ENCODE measurements at places on chromosomes 13 and 19.

DNA sequence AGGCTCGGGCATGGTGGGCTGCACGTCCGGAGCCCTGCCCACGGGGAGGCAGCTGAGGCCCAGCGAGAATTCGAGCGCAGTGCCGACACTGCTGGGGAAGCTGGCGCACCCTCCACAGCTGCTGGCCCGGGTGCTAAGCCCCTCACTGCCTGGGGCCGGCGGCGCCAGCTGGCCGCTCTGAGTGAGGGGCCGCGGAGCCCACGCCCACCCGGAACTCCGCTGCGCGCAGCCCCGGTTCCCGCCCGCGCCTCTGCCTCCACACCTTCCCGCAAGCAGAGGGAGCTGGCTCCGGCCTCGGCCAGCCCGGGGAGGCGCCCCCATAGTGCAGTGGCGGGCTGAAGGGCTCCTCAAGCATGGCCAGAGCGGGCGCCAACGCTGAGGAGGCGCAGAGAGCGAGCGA, 2080.4 kb downstream of the PCDH9 start:
- no peak for DNase-seq

GRCh38 chr19:46634656-46635218, 1.3 kb downstream of the GNG8 start:
- no peak for DNase-seq

- DNase-seq = no peak
Measured at GRCh38 chr13:62088165-62088564, 672.5 kb upstream of the PCDH20 start.

- no peak for DNase-seq
Measured at GRCh38 chr19:54172471-54173358, at the start of gene TMC4. TMC4 (minus strand) TSS chr19:54173160; CDS start chr19:54173117, 43 bp downstream.

DNA sequence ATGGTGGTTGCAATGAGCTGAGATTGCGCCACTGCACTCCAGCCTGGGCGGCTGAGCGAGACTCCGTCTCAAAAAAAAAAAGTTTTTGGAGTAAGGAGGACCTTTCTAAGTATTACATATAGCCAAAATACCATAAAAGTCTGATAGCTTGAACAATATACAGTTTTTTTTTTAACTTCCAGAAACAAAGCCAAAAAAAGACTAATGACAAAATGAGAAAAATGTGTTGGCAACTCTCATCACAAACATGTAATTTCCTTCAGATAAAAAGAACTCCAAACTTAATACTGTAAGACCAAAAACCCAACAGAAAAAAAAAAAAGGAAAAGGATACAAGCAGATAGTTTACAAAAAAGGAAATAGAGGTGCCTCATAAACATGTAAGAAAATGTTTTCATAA, 68.2 kb upstream of the MED4 start:
- no peak for DNase-seq

DNA sequence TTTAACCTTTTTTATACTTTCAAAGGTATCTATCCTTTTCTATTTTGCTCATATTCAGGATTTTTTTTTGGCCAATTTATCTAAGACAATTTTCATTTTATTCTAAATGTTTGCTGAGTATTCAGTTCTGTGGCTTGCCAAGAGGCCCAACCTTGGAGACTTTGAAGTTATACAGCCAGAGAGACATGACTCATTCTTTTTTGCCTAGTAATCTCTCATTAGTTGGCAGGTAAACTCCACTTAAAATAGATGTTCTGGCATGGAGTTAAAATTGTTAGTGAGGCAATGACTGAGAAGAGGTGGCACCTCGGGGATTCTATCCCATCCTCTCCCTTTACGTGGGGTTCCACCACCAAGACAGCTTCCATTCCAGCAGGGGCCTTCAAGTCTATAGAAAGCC, 213.8 kb downstream of the KCTD12 start:
- no peak for DNase-seq

DNA sequence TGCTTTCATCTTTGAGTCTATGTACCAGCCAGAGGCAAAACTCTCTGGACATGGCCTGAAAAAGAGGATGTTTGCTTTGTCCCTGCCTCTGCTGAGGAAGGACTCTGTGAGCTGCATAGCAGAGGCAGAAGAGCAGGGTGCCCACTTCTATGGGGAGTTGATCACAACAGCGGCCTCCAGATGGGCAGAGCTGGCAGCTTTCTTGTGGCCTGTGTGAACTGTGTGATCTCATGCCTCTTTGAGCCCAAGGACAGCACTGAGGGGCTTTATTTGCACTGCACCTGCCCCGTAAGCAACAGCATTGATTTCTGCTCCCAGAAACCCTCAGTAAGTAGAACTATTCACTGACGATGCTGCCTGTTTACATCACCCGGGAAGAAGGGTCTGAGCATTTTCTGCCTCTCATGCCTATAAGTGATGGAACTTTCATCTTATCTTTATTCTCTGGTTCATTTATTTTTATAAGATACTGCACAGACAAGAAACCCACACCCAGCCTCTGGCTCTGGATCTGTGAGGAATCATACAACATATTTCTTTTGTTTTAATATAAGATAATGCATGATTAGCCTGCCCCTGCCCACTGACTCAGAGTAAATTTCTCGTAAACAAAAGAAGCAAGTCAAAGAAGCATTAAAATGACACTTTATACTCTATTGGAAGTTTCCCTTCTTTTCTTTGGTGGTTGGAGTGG, 244.2 kb upstream of the SOX21 start:
- DNase-seq = no peak

DNA sequence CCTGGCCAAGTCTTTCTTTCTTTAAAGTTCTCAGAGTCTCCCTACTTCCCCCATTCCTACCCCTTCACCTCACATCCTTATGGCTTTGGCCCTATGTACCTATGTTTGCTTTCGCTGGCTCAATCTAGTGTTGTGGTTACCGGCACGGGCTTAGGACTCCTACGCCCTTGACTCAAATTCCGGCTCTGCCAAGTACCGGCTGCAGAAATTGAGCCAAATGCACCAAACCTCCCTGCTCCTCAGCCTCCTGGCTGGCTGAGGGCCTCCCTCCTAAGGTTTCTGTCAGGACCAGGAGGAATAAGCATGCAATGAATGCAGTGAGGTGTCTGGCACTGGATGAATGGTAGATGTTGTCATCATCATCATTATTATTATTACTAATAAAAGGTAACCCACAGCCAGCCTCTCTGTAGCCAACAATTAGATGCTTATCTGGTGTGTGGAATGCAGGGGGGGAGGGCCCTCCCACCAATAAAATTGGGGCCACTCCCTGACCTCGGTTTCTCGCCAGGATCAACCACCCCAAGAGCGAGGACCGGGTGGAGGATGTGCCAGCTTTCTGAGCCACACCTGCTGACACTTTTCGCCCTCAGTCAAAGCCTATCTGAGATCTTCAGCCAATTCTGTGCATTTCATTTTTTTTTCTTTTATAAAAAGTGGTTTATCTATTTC, 20.7 kb downstream of the KLK5 start:
- DNase-seq = no peak

DNA sequence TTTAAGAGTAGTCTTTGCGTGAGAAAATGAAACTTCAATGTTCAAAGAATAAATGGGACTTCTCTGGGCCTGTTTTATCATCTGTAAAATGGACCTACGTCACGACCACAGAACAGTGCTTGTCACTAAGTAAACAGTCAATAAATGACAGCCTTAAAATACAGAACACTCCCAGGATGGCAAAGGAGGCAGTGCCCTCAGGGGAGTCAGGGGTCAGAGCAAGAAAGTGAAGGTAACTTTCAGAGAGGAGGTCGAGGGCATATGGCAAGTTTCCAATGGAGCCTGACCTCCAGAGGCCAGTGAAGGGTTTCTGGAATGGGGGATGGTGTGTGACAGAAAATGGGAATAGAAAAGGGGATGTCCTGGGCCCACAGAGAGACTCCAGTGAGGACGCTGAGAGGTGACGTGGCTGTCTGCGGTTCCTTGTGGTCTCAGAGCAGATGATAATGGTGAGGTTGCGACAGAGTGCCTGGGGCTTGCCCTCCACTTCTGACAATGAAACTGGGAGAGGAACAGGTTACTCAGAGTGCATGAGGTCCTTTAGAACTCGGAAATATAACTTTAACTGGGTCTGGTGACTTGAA, 91.8 kb downstream of the UBL3 start:
- peak; percentile 67 for DNase-seq

GRCh38 chr13:40483601-40484000, 182.8 kb downstream of the FOXO1 start:
- DNase-seq = no peak

All from ascending aorta (tissue), 2 donors.